Thoracic aorta (tissue), 2 donors: ENCODE measurements at places on chromosomes 6 and 20. TPM values are rescaled to one million over a fixed set of nuclear protein-coding genes. Genes with fewer than 3 reads are reported as not detected.

NQO2 gene
- total RNA-seq, result 25.7 TPM

DNA sequence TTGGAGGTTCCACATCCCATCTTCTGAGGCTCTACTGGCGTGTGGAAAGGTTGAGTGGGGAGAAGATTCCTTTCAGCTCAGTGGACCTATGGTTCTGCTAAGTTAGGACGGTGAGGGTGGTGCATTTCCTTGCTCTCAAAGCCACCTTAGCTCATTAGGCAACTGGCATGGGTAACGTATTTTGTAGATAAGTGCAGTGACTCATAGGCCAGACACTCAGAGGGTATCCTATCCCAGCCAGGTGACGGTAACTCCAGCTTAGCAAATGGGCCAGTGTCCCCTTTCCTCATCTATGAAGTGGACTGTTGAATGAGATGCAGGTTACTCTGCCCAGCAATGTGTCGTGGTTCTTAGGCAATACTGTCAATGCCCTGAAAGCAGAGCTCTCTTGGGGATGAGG is 3.7 kb downstream of the RPS6KA2 start:
- H3K4me1 ChIP-seq, result peaks cover 23% of the 10 kb centered on the region
- no peaks in the 10 kb centered on the region for H3K36me3 ChIP-seq
- H3K4me3 ChIP-seq, result no peak overlapping the region
- no peaks in the 10 kb centered on the region for H3K27me3 ChIP-seq
- DNase-seq, result no peak

GRCh38 chr6:91317247-91317835 is 730.5 kb upstream of the MAP3K7 start:
- H3K27me3 ChIP-seq, result no peaks in the 10 kb centered on the region
- no peak overlapping the region for H3K4me3 ChIP-seq
- no peaks in the 10 kb centered on the region for H3K36me3 ChIP-seq
- H3K27ac ChIP-seq, result no peak overlapping the region

DNA sequence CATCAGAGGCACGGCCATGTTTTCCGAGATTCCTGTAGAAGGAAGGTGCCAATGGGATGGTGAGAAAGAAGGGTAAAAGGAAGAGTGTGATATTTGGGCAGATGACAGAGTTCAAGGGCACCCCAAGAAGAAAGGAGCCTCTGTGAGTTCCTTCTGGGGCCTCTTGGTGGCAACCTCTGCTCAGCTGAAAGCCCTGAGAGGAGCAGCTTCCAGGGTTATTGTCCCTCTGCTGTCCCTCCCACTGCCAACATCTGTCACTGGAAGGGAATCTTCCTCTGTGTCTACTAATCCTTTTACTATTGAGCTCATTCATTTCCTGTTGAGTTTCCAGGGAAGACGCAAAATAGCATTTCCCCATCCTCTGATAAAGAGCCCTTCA is 40.0 kb upstream of the KCNK16 start:
- H3K36me3 ChIP-seq, result no peaks in the 10 kb centered on the region
- no peaks in the 10 kb centered on the region for H3K4me1 ChIP-seq
- no peak for DNase-seq
- H3K27me3 ChIP-seq, result no peaks in the 10 kb centered on the region
- H3K4me3 ChIP-seq, result no peak overlapping the region
- no peak overlapping the region for H3K27ac ChIP-seq

GRCh38 chr20:56986931-56987720 is 279.3 kb downstream of the BMP7 start:
- H3K27ac ChIP-seq, result no peak overlapping the region
- no peak overlapping the region for H3K4me3 ChIP-seq
- DNase-seq, result no peak
- H3K36me3 ChIP-seq, result no peaks in the 10 kb centered on the region
- no peaks in the 10 kb centered on the region for H3K4me1 ChIP-seq
- no peaks in the 10 kb centered on the region for H3K27me3 ChIP-seq

DNA sequence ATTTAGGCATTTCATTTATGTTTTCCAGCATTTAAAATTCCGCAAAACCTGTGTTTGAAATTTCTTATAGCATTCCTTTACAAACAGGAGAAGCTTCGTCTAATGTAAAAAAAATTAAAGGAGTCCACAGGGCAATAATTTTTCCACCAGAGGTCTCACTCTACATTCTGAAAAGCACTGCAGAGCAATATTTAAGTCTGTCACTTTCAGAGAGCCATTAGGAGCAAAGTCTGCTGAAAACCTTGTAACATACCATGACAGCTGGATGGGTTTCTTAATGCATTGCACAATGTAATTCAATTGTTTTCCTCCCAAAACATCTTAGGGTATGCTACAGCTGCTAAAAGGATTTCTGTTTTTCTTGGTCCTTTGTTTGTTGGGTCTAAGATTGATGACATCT is 18.0 kb downstream of the BAG2 start:
- no peak for DNase-seq
- no peak overlapping the region for H3K27ac ChIP-seq
- H3K36me3 ChIP-seq, result peaks cover 9% of the 10 kb centered on the region
- no peaks in the 10 kb centered on the region for H3K4me1 ChIP-seq
- H3K27me3 ChIP-seq, result no peaks in the 10 kb centered on the region
- no peak overlapping the region for H3K4me3 ChIP-seq

DNA sequence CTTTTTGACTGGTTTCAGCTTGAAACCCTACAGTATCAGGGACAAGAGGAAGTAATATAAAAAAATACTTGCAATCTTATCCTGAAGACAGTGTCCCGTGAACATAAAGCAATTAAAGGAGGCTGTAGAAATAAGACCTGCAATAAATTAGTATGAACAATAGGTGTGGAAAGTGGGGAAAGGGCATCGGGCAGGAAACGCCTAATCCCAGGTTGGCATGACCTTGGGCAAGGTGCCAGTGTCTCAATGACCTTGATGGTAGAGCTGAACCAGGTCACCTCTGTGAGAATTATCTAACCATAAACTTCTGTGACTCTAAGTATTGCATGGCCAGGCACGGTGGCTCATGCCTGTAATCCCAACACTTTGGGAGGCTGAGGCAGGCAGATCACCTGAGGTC is 115.2 kb downstream of the LY86 start:
- no peak for DNase-seq
- H3K27me3 ChIP-seq, result no peaks in the 10 kb centered on the region
- H3K27ac ChIP-seq, result no peak overlapping the region
- H3K4me3 ChIP-seq, result no peak overlapping the region
- H3K36me3 ChIP-seq, result no peaks in the 10 kb centered on the region
- H3K4me1 ChIP-seq, result peaks cover 19% of the 10 kb centered on the region

- peak overlapping the region; percentile 4 for H3K4me3 ChIP-seq
- H3K27ac ChIP-seq, result no peak overlapping the region
- DNase-seq, result no peak
- H3K36me3 ChIP-seq, result no peaks in the 10 kb centered on the region
- no peaks in the 10 kb centered on the region for H3K27me3 ChIP-seq
- peaks cover 16% of the 10 kb centered on the region for H3K4me1 ChIP-seq
These were observed 559.6 kb downstream of the RFPL4B start for GRCh38 chr6:112906726-112907125.

- no peak for DNase-seq
- H3K4me1 ChIP-seq, result peaks cover 70% of the 10 kb centered on the region
- H3K4me3 ChIP-seq, result peak overlapping the region; percentile 66
- H3K27ac ChIP-seq, result peak overlapping the region; percentile 98
These were observed 82.3 kb downstream of the GMPR start for GRCh38 chr6:16320533-16321340.

MEP1A gene
- not detected for total RNA-seq

DNA sequence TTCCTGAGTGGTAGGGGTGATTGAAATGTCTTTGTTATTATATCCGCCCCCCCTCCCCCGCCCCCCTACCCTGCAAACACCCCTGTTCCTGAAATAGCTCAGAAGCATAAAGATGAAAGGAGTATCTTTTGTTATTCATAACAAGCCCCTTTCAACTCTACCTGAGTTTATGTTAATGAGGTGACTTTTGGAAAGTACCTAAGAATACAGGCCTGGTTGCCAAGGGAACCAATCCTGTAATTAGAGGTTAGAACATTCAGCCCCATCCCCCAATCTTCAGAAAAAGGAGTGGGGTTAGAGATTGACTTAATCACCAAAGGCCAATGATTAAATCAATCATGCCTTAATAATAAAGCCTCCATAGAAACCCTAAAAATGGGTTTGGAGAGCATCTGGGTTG is 979.2 kb upstream of the GJE1 start:
- no peak for DNase-seq
- H3K4me1 ChIP-seq, result peaks cover 23% of the 10 kb centered on the region
- no peak overlapping the region for H3K27ac ChIP-seq
- no peaks in the 10 kb centered on the region for H3K36me3 ChIP-seq
- H3K27me3 ChIP-seq, result no peaks in the 10 kb centered on the region
- H3K4me3 ChIP-seq, result no peak overlapping the region

FUCA2 gene
- total RNA-seq, result 54.1 TPM

GRCh38 chr6:34189806-34190503 is 44.1 kb upstream of the GRM4 start:
- DNase-seq, result no peak
- H3K4me1 ChIP-seq, result no peaks in the 10 kb centered on the region
- no peak overlapping the region for H3K27ac ChIP-seq
- H3K27me3 ChIP-seq, result no peaks in the 10 kb centered on the region
- H3K36me3 ChIP-seq, result no peaks in the 10 kb centered on the region
- no peak overlapping the region for H3K4me3 ChIP-seq

DNA sequence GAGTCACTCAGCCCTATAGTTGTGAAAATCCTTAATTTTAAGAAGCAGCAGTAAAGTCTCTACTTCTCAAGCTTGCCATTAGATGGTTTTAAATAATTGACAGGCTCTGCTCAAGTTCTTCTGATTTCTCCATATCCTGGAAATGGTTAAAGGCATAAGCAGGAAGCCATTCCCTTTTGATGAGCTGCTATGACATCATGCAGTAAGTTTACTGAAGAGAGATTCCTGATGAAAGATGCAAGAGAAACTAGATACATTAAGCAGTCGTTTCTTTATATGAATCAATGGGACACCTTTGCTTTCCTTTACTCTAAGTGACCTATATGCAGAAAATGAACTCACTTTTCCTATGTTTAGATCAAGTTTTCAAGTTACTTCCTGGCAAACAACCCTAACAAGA is 9.8 kb downstream of the POPDC3 start:
- no peak for DNase-seq
- no peaks in the 10 kb centered on the region for H3K4me1 ChIP-seq
- no peak overlapping the region for H3K4me3 ChIP-seq
- no peaks in the 10 kb centered on the region for H3K36me3 ChIP-seq
- H3K27me3 ChIP-seq, result no peaks in the 10 kb centered on the region

- no peak for DNase-seq
- H3K4me3 ChIP-seq, result no peak overlapping the region
These were observed 20.8 kb downstream of the ZDHHC14 start for GRCh38 chr6:157401734-157402338.

DNA sequence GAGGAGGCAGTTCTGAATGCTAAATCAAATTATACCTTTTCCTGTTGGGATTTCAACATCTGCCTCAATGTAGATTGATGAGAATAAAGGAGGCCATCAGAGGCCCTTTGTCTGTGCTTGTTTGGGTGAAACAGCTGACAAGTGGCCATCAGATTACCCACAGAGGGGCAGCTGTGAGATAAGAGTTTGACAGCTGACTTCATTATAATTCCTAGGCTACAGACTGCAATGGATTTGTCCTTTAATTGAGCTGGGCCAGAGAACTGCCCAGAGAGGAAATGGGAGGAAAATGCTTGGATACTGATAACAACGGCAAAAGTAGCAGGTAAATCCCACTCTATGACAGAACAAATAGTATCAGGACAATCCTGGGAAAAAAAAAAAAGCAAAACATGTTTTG is 649.4 kb downstream of the HDGFL1 start:
- no peaks in the 10 kb centered on the region for H3K27me3 ChIP-seq
- H3K36me3 ChIP-seq, result no peaks in the 10 kb centered on the region
- DNase-seq, result no peak
- no peak overlapping the region for H3K4me3 ChIP-seq
- H3K27ac ChIP-seq, result no peak overlapping the region

- H3K27me3 ChIP-seq, result no peaks in the 10 kb centered on the region
- peaks cover 18% of the 10 kb centered on the region for H3K4me1 ChIP-seq
- no peak overlapping the region for H3K27ac ChIP-seq
- peak overlapping the region; percentile 45 for H3K4me3 ChIP-seq
- H3K36me3 ChIP-seq, result no peaks in the 10 kb centered on the region
These were observed 35.9 kb downstream of the RIPOR3 start for GRCh38 chr20:50655311-50655880.

DNA sequence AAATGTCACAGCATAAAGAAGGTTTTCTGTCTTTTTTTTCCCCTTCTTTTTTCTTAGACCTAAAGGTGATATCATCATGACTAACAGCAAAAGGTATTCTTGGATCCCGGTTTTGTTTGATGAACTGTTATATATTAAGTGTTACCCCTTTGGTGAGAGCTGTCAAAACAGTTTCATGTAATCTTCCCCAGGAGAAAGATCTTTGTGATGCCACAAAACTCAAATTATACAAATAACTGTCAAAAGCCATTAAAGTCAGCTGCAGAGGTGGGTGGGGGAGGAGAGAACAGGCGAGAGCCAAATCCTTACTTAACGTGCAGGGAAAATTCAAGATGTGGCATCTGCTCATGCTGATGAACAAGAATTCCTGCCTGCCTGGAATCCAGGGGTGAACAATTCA is 258.2 kb downstream of the BMP7 start:
- no peaks in the 10 kb centered on the region for H3K36me3 ChIP-seq
- no peak overlapping the region for H3K27ac ChIP-seq
- H3K27me3 ChIP-seq, result no peaks in the 10 kb centered on the region
- H3K4me1 ChIP-seq, result no peaks in the 10 kb centered on the region
- no peak overlapping the region for H3K4me3 ChIP-seq

DNA sequence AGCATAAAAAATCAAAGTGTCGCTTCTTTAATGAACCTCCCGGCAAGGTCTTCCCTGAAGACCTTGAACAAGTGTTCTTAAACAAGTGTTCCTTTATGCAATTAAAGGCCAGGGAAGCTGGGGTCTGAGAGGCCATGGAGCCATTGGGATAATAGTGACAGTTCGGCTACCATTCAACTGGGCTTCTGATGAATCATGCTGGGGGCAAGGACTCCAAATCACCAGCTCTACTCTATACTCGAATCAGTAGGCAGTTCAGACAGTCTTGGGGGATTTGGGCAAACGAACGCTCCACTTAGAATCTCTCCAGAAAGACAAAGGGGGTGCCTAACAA is 34.7 kb upstream of the EZR start:
- H3K4me1 ChIP-seq, result peaks cover 5% of the 10 kb centered on the region
- H3K4me3 ChIP-seq, result no peak overlapping the region
- no peaks in the 10 kb centered on the region for H3K27me3 ChIP-seq
- H3K36me3 ChIP-seq, result no peaks in the 10 kb centered on the region
- no peak overlapping the region for H3K27ac ChIP-seq

DNA sequence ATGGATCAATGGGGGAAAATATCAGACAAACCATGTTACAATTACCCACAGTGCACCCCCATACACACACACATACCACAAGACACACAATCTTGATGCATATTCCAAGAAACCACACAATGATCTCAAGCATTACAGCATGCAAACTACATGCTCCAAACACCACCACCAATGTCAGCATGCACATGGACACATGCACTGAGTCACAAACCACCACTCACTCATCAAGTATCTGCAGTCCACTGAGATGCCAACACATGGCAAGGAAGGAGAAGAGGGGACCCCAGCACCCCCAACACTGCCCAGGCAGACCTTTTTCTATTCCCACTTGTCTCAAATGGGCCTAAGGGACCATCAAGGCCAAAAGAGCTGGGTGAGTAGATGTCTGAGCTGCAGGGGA is 91.6 kb downstream of the PREX1 start:
- DNase-seq, result no peak
- H3K4me3 ChIP-seq, result no peak overlapping the region
- H3K4me1 ChIP-seq, result peaks cover 16% of the 10 kb centered on the region

IL17F gene
- total RNA-seq, result not detected
